ENCODE measurements at places on chromosomes 2 and 18.

- no peak for DNase-seq
These were observed 78.6 kb downstream of the ASB1 start for GRCh38 chr2:238505119-238505891.

DNA sequence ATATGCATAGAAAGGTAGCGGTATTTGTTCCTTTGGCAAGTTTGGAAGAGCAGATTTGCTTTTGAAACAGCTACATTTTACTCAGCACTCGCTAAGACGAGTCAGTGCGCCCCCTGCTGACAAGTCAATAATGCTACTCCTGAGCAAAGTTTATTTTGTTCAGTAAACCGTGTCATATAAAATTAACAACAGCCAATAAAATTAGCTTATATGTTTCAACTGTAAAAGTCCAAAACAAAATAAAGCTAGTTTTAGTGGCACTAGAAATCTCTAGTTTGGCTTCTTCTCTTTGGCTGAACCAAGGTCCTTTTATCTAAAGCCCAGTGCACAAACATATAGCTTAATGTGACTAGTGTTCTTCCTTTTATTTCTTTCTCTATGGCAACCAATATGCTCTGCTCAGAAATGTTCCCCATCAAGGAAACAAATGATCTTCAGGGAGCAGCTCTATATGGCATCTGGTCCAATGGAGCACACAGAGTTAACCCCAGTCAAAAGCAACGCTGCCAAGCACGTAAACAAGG is 4.2 kb upstream of the POU3F3 start:
- DNase-seq, result no peak

DNA sequence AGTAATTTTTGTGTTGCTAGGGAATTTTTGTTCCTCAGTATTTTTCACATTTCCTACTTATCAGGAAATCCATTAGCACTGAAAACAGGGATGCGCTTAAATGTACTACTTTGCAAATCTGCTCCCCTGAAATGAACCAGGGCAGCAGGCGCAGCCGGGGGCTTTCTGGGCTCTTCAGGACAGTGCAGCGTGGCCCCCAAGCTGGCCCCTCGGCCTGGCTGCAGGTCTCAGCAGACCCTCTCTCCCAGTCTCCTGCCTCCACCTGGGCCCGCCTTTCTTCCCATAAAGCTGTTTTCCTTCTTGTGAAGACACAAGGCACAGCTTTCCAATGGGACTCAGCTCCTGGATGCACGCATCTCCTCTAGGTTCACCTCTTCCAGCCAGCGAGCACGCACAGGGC is 35.3 kb downstream of the EIPR1 start:
- no peak for DNase-seq

- DNase-seq, result no peak
These were observed 308.8 kb upstream of the FIGN start for GRCh38 chr2:164044622-164045021.

GRCh38 chr2:161947406-161947805 is 126.6 kb downstream of the DPP4 start:
- no peak for DNase-seq
